ENCODE measurements at places on chromosomes 5 and 9. TPM values are rescaled to one million over a fixed set of nuclear protein-coding genes. Genes with fewer than 3 reads are reported as not detected.

The RNF183 gene
- total RNA-seq = 1.5 TPM

DNA sequence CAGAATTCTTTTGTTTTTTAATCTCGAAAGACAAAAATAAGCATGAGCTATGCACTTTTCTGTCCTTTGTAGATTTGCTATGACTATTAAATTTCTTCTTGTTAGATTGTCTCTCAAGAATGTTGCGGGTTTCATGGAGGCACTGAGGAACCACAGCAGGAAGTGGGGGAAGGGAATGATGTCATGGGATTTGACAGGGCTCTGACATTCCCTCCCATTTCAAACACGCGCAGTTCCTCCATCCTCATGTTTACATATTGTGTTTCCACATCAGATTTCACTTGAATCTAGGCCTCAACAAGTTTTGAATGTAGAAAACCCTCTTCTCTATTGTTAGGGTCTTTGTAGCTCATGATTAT lies 154.8 kb downstream of the PALM2AKAP2 start:
- DNase-seq = no peak

DNA sequence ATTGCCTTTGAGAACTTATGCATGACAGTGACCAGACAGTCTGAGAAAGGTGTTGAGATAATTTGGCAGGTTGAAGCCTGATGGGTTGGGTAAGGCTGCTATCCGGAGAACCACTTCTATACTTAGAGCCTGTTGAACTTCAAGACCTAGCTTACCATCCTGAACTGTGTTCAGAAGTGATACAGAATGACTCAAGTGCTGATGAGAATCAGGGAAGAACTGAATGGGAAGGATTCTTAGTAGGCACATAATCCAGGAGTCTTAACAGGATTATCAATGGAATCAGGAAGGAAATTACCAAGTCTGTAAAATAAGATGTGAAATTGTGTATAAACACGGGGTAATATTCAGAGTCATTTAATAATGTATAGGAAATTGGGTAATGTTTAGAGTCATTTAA lies 9.0 kb upstream of the PAPPA start:
- no peak for DNase-seq

DNA sequence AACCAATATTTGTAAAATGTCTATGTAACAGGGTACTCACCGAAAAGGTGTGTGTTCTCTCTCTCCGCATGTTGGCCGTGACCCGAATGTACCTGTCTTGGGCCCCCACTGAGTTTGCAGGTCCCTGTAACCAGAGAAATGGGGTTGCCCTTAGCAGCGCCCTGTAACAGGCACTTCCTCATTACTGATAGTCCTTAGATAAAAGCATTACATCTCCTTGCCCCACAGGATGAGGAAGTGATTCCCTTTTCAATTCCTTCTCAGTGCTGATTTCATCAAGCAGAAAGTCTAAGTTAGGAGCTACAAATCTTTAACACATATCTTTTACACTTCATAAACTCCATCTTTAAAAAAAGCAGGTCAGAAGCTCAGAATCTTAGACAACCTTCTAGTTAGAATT lies 15.2 kb upstream of the HMHB1 start:
- DNase-seq = no peak

- DNase-seq = no peak
Observed at GRCh38 chr5:180792965-180793287, 9.7 kb downstream of the MGAT1 start.

DNA sequence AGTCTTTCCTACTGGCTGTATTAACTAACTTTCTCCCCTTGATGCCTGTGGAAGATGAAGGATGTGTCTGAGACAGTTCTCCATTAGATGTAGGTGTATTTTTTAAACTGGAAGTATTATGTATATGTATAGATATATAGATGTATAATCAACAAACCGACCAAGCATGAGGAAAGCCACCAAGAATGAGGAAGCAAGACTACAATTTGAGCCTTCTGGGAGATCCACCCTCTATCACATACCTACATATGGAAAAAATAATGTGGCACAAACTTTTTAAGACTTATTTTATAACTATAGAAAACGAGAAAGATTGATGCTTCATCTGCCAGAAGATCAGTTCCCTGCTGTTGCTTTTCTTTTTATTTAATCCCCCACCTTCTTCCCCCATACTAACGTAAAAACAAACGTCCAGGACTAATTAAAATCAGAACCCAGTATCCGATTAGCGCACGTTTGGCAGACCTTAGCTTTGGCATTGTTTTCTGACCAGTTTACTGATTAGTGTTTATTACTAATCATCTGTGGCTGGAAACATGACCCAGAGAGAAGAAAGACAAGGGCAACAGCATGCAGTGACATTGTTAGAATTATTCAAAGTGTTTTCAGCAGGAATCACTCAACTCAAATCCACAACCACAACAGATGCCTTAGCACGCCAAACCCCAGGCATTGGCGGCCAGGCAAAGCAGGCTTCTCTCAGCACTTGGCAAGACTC lies 490.2 kb downstream of the EBF1 start:
- DNase-seq = no peak

- no peak for DNase-seq
Observed at GRCh38 chr5:174397206-174397605, 327.2 kb upstream of the MSX2 start.

Data from Calu3 (cell line).